Pons (tissue), 1 donor: ENCODE measurements at places on chromosomes 11 and 22.

- DNase-seq, result peak; percentile 94
Measured at GRCh38 chr11:82682003-82682751, 51.5 kb downstream of the FAM181B start.

GRCh38 chr11:121763526-121763925 is 310.8 kb upstream of the SORL1-AS1 start:
- DNase-seq, result peak; percentile 64

DNA sequence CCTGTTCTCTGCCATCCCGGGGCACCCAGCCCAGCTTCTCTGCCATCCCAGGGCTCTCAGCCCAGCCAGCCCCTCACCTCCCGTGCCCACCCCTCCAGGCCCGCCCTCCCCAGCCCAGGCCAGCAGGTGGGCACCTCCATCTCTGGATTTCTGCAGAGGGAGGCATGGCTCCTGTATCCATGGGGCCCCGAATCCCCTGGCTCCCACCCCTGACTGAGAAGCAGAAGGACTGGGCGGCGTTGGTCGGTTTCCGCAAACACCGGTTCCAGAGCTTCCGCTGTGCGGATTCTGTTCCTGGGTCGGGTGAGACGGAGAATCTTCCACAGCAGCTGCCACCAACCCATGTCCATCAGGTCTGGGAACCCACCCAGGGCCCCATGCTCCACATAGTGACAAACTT is 240.3 kb downstream of the BRD1 start:
- no peak for DNase-seq

- DNase-seq, result no peak
Measured at GRCh38 chr11:108135845-108136544, 14.6 kb downstream of the ACAT1 start.

- DNase-seq, result no peak
Measured at GRCh38 chr22:41387341-41387740, 5.6 kb downstream of the TEF start.
